Stimulated activated CD8-positive, alpha-beta memory T cell treated with anti-CD3 and anti-CD28 coated beads, Interleukin-7, amount 100 ng/mL, for 48 hours (primary cell): ENCODE measurements at places on chromosomes 7 and 10.

GRCh38 chr10:3481496-3481895 lies 303.5 kb downstream of the KLF6 start:
- no peak for DNase-seq

GRCh38 chr10:71267508-71268240 lies 51.4 kb upstream of the SLC29A3 start:
- no peak for DNase-seq

DNA sequence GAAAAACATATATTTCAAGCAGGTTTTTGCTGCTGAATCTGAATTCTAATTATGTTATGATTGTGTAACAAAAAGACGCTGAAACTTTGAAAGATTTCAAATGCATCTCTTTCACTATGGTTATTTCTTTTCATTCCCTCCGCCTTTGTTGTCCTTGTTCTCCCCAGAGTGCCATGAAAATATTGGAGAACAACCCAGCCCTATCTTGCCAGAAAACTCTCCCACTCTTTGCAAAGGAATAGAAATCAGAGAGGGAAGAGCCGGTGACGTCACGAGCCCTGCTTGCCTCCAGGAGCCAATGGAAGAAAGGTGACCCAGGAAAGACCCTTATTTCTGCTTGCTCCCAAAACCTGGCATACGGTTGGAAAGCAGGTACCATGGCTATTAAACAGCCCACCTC lies 3.4 kb downstream of the GFRA1 start:
- no peak for DNase-seq

DNA sequence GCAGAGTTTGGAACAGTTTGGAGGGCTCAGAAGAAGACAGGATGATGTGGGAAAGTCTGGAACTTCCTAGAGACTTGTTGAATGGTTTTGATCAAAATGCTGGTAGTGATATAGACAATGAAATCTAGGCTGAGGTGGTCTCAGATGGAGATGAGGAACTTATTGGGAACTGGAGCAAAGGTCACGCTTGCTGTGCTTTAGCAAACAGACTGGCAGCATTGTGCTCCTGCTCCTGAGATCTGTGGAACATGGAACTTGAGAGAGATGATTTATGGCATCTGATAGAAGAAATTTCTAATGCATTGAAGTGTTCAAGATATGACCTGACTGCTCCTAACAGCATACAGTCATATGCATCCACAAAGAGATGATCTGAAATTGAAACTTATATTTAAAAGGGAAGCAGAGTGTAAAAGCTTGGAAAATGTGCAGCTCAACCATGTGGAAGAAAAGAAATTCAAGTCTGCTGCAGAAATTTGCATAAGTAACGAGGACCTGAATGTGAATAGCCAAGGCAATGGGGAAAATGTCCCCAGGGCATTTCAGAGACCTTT lies 186.9 kb upstream of the PHYHIPL start:
- DNase-seq = no peak

DNA sequence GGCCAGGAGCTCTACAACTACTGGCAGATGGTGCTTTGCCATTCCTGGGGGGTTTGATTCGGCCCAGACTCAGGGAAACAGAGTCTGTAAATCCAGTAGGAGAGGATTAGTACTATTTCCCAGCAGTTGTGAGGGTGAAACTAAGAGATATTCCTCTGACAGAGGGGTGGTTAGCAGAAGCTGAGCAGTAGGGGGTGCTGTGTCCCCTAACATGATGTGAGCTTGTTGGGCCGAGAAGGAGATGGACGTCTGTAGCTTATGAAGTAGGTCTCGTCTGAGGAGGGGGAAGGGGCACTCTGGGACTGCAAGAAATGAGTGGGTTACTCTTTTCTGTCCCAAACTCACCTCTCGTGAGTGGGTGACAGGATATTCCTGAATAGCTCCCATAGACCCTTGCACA lies 179.2 kb upstream of the MBL2 start:
- DNase-seq = no peak

DNA sequence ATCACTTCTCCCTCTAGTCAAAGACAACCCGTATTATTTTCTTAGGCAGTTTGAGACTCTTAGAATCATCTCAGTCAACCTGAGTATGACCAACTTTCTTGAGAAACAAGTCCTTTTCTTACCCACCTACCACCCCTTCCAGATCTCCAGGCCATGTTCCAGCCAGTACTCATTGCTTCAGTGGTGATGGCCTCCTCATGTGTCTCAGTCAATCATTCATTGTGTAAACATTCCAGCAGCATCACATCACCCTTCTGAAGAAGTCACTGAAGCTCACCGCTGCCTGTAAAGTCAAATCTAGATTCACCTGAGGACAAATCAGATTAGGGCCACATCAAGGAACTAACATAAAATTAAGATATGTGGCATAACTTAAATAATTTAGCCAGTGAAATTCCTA lies 467.2 kb upstream of the NRP1 start:
- DNase-seq = no peak

GRCh38 chr10:50527442-50528043 lies 96.2 kb downstream of the SGMS1 start:
- DNase-seq = no peak

DNA sequence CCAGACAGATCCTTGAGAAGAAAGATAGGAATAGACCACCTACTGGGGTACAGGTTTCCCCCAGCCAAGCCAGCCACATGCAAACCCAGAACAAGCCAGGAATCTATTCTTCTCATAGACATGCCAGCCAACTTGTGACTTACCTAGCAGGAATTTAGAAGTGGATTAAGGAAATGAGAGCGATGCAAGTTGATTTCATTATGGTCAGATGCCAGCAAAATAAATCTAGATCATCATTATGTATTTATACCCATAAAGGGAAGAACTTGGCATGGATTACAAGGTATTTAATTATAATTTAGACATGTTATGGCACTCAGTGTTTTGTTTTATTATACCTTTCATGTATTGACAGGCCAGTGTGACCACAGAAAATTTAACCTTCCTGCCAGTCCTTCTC lies 32.8 kb downstream of the SLC35G1 start:
- DNase-seq = no peak

DNA sequence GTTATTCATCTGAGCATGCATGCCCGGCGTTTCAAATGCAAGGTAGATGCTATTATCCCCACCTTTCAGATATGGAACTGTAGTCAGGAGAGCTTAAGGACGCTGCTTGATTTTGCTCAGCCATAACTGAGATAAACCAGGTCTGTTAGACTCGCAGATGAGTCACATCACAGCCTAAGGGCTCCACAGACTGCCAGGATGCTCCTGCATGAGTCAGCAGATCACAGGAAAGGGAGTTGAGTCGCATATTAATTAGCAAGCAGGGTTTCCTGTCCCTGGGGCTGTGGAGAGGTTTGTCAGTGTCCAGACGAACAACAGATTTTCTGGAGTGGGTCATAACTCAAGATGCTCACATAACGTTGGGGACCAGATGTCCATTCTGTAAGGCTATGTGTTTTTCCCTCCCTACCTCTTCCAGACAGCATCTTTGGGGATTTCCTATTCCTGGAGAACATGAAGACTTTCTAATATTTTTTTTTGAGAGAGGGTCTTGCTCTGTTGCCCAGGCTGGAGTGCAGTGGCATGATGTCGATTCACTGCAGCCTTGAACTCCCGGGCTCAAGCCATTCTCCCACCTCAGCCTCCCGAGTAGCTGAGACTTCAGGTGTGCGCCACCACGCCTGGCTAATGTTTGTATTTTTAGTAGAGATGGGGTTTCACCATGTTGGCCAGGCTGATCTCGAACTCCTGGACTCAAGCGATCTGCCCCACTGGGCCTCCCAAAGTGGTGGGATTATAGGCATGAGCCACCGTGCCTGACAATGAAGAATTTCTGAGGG lies 36.7 kb downstream of the PFKFB3 start:
- peak; percentile 74 for DNase-seq

- DNase-seq = no peak
Measured at GRCh38 chr10:11235771-11236170, 218.1 kb downstream of the CELF2 start.

- no peak for DNase-seq
Measured at GRCh38 chr10:63286340-63286739, 153.2 kb downstream of the NRBF2 start.

GRCh38 chr10:3421537-3422257 lies 249.1 kb upstream of the PITRM1 start:
- DNase-seq = no peak

DNA sequence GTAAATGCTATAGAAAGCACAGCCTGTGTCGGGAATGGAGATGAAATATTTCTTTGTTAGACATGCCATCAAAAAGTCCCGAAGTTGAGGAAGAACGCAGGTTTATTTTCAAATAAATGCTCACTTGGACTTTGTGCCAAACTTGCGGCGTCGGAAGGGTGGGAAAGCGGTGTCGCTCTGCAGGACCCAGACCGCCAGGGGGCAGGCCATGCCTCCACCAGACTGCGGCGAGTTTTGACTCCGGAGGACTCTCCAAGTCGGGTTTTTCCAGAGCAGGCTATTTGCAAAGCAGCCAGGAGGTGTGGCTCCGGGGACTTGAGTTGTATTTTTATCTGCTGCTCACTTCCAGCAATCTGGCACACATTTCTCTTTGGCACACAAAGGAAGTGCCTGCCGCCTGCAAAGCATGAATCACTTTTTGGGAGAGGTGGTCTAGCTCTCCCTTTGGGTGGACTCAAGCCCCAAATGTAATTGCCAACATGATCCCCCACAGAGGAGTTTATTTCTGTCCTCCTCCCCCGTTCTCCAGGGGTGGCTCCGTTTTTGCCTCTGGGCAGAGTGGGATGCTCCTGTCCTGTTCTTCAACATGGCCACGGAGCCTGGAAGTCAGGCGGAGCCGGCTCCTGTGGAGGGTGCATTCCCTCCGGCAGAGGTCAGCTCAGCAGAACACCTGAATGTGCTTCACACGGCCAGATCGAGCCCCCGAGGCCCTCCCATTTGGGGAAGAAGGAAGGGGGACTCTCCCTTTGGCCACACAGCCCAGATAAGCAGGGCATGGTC lies 82.3 kb upstream of the GPR26 start:
- no peak for DNase-seq

DNA sequence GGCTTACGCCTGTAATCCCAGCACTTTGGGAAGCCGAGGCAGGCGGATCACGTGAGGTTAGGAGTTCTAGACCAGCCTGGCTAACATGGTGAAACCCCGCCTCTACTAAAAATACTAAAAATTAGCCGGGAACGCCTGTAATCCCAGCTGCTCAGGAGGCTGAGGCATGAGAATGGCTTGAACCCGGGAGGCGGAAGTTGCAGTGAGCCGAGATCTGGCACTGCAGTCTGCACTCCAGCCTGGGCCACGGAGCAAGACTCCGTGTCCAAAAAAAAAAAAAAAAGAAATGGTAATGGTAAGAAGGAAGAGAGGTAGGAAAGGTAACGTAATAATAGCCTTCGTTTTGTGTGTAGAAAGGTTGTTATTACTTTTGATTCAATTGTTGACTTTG lies 1.2 kb downstream of the HSPA14 start:
- no peak for DNase-seq

GRCh38 chr10:88582806-88583583 lies at the start of gene RNLS:
RNLS (minus strand) TSS chr10:88583318.
- DNase-seq = peak; percentile 32

GRCh38 chr7:158296798-158297104 lies 290.9 kb downstream of the PTPRN2 start:
- DNase-seq = no peak

DNA sequence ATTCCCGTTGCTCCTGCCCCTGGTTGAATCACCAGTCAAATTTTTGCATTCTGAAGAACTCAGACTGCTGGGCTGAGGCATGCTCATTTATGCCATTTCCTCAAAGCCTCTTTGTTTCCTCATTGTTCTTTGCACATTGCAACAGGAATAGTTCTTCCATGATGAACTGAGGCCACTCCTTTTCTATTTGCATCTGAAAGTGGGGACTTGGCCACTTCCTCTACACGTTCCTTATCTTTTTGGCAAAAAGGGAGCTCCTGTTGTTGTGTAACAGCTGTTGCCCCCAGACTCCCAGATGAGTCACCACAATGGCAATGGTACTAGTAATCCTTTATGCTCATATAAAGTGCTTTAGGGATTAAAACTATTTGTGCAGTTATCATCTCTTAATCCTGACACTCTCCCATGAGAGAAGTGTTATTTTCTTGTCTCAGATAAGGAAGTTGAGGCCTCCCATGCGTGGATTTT lies 20.1 kb upstream of the ITPRID1 start:
- DNase-seq = no peak

- no peak for DNase-seq
Measured at GRCh38 chr7:130886438-130887135, 152.6 kb upstream of the KLF14 start.

DNA sequence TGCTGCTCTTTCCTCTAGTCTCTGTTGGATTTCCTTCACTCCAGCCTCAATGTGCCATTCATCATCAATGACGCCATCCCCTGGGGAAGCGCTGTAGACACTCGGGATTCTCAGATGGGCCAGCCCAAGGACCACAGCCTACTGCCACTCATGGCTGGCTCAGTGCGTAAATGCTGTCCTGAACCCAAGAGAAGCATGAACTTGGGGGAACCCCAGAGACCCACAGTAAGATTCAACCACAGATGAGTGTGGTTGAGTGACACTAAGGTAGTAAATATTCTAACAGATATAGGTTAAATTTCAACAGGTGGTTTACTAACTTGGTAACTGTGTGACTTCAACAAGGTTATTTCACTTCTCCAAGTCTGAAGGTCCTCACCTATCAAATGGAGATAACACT lies 304.1 kb downstream of the GRM8 start:
- no peak for DNase-seq

- peak; percentile 63 for DNase-seq
Measured at GRCh38 chr10:59880971-59881510, 25.3 kb downstream of the CCDC6 start.

DNA sequence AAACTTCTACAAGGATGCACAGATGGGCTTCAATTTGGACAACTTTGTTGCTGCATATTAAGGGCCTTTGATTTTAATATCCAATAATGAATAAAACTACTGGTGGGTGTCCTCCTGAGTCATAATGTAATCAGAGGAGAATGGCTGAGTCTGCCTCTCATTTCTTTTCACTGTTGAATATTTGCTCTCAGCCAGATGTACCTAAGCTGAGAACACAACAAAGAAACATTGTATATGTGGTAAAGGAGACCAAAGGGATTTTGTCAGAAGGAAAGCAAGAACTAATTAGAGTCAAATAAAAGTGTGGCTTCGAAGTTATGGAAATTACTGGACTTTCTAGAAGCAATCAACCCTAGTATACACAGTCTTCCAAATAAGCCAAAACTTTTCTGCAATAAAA lies 131.0 kb upstream of the BET1 start:
- no peak for DNase-seq

- no peak for DNase-seq
Measured at GRCh38 chr7:29929018-29929807, 60.4 kb downstream of the SCRN1 start.

GRCh38 chr10:60082744-60083344 lies 176.5 kb upstream of the CCDC6 start:
- no peak for DNase-seq

DNA sequence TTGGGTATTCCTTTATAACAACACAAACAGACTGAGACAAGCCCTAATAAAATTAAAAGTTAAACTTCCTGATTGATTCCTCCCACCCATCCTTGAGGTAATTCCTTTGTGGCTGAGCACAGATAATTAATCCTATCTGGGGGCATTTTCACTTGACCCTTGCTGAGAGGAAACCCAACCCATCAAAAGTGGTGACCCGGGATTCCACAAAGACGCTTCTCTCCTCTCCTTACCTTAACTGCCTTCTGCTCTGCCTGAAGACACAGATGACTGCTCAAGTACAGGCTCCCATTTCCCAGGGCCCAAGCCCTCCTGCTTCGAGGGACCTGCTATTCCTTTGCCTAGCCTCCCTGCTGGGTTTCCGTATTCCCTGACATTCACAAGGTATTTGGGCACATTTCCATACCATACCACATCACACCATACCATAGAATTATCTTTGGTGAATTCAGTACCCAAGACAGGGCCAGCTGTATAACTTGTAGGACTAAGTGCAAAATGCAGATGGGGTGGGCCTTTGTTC lies 9.8 kb upstream of the MAPK8 start:
- DNase-seq = no peak

GRCh38 chr10:3494838-3495230 lies 290.2 kb downstream of the KLF6 start:
- no peak for DNase-seq
